ENCODE measurements at places on chromosomes 16 and 17. TPM values are rescaled to one million over a fixed set of nuclear protein-coding genes. Genes with fewer than 3 reads are reported as not detected.

DNA sequence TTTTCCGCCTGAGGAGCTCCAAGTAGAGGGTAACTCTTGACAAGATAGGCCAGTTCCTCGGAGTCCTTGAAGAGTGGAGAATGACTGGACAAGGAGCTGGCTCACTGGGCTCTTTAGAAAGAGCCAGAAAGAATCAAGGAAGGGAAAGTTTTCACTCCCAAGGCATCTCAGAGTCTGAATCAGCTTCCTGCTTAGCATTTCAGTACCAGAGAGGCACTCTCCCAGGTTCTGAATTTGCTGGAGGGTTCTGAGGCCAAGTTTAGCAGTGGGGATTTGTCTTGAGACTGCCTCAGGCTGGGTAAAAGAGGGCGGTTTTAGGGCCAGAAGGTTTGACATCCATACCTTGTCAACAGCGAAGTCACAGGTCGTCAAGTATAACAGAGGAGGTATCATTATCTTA is 25.5 kb downstream of the GP2 start:
- no peak overlapping the region for H3K4me3 ChIP-seq
- H3K36me3 ChIP-seq: no peaks in the 10 kb centered on the region
- no peaks in the 10 kb centered on the region for H3K4me1 ChIP-seq

DNA sequence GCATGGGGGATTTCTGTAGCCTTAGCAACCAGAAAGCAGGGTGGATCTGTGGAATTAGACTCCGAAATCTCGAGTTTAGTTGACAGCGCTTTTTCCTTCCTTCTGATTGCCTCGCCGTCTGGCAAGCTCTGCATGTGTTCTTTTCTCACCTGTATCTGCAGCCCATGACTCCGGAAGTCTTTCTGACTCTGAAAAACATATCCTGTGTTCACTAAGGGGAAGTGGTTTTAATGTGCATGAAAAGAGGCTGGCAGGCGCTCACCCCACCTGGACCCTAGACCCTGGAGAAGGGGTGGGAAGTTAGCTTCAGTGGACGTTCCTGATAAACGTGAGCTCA is 158.5 kb downstream of the RPTOR start:
- H3K27me3 ChIP-seq: no peaks in the 10 kb centered on the region
- peak overlapping the region; percentile 30 for H3K27ac ChIP-seq
- peak; percentile 70 for DNase-seq
- peaks cover 35% of the 10 kb centered on the region for H3K4me1 ChIP-seq
- H3K4me3 ChIP-seq: no peak overlapping the region

The SLC16A6 gene
- total RNA-seq: 5.8 TPM

The ENO3 gene
- 54.5 TPM for total RNA-seq

The DLX3 gene
- total RNA-seq: not detected

GRCh38 chr17:15319452-15320010 is 21.9 kb downstream of the TEKT3 start:
- no peak for DNase-seq
- H3K4me1 ChIP-seq: no peaks in the 10 kb centered on the region
- H3K27ac ChIP-seq: no peak overlapping the region
- H3K27me3 ChIP-seq: no peaks in the 10 kb centered on the region

GRCh38 chr16:2035431-2036199 is 8.9 kb downstream of the NHERF2 start:
- no peaks in the 10 kb centered on the region for H3K4me1 ChIP-seq
- no peaks in the 10 kb centered on the region for H3K27me3 ChIP-seq

The PLXDC1 gene
- 54.9 TPM for total RNA-seq

DNA sequence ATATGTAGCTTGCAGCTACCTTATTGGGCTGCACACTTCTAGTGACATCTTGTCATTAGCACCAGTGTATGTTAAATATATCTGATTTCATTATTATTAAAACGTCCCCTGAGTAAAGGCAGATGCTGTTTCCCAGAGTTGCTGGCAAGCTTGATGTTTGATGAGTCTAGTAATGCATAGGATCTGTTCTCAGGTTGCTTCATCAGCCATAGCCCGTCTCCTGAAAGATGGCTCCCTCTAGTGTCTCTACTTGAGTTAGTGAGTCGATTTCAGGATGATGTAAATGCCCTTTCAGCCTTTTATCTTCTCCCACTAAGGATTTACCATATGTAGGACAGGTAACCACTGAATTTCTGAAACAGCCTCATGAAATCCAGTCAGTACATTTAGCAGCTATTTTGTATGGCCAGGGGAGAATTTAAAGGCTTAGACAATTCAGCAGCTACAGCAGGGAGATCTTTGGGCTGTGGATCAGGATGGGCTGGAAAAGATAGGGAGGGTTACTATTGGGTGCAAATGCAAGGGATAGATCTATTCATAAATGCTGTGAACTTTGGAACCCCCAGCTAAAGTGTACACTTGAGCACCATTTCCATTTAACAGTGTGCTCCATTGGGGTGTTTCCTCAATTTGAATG is 376.3 kb downstream of the CNTNAP4 start:
- no peaks in the 10 kb centered on the region for H3K36me3 ChIP-seq
- no peaks in the 10 kb centered on the region for H3K4me1 ChIP-seq
- H3K4me3 ChIP-seq: no peak overlapping the region
- no peak for DNase-seq
- H3K27me3 ChIP-seq: no peaks in the 10 kb centered on the region
- no peak overlapping the region for H3K27ac ChIP-seq

The MLKL gene
- 52.4 TPM for total RNA-seq

The EPX gene
- not detected for total RNA-seq

DNA sequence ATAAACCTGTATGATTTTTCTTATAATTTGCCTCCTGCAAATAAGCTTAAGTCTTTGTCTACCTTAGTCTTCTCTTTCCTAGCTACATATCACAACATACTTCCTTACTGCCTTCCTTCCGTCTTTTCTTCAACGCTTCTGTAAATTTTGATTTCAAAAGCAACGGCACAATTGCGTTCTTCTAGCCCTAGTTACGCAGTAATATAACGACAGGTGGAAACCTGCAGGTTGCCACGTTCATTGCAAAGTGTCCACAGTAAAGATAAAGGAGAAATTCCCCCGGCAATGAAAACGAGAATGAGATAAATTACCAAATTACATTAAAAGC is 546 bp upstream of the PSMD7 start:
- no peaks in the 10 kb centered on the region for H3K27me3 ChIP-seq
- no peak for DNase-seq
- peak overlapping the region; percentile 86 for H3K4me3 ChIP-seq
- H3K36me3 ChIP-seq: peaks cover 23% of the 10 kb centered on the region
- H3K4me1 ChIP-seq: peaks cover 25% of the 10 kb centered on the region

- no peak overlapping the region for H3K4me3 ChIP-seq
- H3K4me1 ChIP-seq: peaks cover 35% of the 10 kb centered on the region
- no peaks in the 10 kb centered on the region for H3K27me3 ChIP-seq
- H3K27ac ChIP-seq: no peak overlapping the region
- DNase-seq: no peak
Observed at GRCh38 chr17:6753546-6753945, 2.3 kb upstream of the XAF1 start.

GRCh38 chr16:1090620-1091587 is 5.1 kb downstream of the C1QTNF8 start:
- H3K27me3 ChIP-seq: no peaks in the 10 kb centered on the region
- H3K27ac ChIP-seq: no peak overlapping the region
- no peak overlapping the region for H3K4me3 ChIP-seq
- no peaks in the 10 kb centered on the region for H3K4me1 ChIP-seq
- H3K36me3 ChIP-seq: no peaks in the 10 kb centered on the region
- no peak for DNase-seq

The GCGR gene
- total RNA-seq: not detected

DNA sequence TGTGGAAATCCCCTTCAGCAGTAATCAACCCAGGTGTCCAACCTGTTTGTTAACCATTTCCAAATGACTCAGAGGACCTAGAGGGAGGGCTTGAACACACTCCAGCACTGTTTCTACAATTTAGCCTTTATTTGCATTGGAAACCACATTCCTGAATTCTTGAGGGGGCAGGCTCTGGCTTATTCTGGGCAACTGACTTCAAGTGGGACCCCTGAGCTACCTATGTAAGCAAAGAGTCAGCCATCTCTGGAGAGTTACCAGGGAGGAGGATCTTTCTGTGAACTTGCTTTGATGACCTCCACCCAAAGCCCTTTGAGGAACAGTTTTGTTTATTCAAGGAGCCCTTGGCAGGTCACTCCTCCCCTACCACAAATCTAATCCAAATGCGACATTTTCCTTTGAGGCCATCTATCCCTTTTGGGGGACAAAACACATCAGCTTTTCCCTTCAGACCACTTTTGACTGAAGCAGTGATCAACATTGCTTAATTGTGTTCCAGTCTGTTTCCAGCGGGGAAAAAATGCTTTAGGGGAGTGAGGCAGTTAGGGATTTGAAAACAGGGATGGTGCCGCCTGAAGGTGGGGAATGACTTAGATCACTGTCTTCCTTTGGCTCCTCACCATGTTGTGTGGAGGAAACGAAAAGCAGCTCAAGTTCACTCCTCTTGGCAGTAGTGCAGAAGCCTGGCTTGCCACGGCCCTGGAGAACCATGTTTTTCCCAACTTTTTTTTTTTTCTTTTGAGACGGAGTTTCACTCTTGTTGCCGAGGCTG is 46.2 kb downstream of the TUBD1 start:
- no peaks in the 10 kb centered on the region for H3K27me3 ChIP-seq
- H3K4me3 ChIP-seq: no peak overlapping the region
- H3K36me3 ChIP-seq: no peaks in the 10 kb centered on the region
- peak overlapping the region; percentile 60 for H3K27ac ChIP-seq
- peaks cover 19% of the 10 kb centered on the region for H3K4me1 ChIP-seq

- H3K36me3 ChIP-seq: no peaks in the 10 kb centered on the region
- peak overlapping the region; percentile 46 for H3K4me3 ChIP-seq
- no peak for DNase-seq
- no peaks in the 10 kb centered on the region for H3K4me1 ChIP-seq
Observed at GRCh38 chr17:72030067-72030899, 90.5 kb upstream of the SOX9 start.

- H3K36me3 ChIP-seq: no peaks in the 10 kb centered on the region
- H3K27me3 ChIP-seq: no peaks in the 10 kb centered on the region
- peaks cover 81% of the 10 kb centered on the region for H3K4me1 ChIP-seq
Observed at GRCh38 chr16:66519482-66520373, 30.2 kb downstream of the TK2 start.

The MC1R gene
- total RNA-seq: 11.2 TPM

DNA sequence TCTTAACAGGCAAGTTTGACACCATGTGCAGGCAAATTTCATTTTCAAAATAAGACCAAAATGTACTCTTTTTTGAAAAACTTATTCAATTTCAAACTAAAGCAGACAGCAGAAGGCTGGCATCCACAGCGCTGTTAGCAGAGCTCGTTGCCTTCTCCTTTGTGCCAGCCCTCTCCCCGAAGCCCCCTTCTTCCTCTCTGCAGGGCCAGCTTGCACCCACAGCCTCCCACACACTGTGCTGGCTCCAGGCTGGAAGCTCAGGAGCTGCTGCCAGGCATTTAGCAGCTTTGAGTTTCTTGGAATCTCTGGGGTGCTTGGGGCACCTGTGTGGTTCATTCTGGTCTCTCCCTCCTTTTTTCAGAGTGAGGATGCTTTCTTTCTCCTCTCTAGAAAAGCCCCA is 37.7 kb downstream of the GP2 start:
- no peaks in the 10 kb centered on the region for H3K27me3 ChIP-seq
- H3K36me3 ChIP-seq: no peaks in the 10 kb centered on the region
- H3K4me1 ChIP-seq: no peaks in the 10 kb centered on the region
- DNase-seq: no peak

DNA sequence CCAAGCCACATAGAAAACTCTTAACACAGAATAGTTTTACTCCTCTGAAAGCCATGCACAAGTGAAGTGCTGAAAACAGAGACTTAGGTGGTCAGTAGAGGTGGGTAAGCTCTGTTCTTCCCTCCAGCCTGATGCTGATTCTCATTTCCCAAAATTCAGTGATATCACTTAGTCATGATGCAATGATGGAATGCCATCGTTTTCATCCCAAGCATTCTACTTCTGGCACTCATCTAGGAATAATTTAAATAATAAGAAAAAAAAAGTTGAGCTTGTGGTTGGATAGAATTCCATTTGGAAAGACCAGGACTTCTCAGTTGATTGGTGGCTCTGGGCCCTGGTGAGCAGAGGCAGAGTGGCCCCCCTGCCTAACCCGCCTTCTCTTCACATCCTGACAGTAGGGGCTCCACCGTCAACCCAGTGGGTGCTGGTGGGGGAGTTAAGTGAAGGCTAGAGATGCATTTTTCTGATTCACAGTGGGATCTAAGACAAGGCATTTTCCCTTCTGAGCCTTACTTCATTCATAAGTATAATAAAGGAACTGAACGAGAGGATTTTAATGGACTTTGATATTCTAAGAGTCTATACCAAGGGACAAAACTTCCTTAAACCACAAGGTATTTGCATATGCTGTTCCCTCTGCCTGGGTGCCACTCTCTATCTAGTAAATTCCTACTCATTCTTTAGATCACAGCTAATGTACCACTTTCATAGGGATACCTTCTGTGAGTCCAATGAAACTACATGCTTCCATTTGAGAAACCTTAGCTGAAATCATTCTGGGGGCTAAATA is 310.3 kb upstream of the DYNLRB2 start:
- H3K36me3 ChIP-seq: no peaks in the 10 kb centered on the region
- no peaks in the 10 kb centered on the region for H3K27me3 ChIP-seq
- H3K27ac ChIP-seq: no peak overlapping the region
- H3K4me3 ChIP-seq: no peak overlapping the region

DNA sequence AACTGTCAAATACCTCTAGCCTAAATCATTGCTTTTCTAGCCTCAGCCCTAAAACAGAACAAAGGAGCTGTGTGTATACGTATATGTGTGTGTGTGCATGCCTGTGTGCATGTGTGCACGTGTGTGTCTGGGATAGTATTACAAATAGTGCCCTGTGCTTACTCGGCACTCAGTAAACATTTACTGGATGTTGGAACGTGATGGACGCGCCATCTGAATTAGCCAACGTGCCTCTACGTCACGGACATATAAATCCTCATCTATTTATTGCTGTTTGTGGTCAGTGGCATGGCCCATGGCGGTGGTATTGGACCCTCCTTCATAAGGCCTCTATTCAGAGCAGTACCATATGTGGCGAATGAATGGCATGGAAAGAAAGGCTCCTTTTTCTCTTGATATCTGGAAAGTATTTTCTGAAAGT is 37.5 kb downstream of the WWP2 start:
- no peaks in the 10 kb centered on the region for H3K4me1 ChIP-seq
- peaks cover 38% of the 10 kb centered on the region for H3K36me3 ChIP-seq
- no peak overlapping the region for H3K4me3 ChIP-seq
- H3K27ac ChIP-seq: no peak overlapping the region
- DNase-seq: no peak

DNA sequence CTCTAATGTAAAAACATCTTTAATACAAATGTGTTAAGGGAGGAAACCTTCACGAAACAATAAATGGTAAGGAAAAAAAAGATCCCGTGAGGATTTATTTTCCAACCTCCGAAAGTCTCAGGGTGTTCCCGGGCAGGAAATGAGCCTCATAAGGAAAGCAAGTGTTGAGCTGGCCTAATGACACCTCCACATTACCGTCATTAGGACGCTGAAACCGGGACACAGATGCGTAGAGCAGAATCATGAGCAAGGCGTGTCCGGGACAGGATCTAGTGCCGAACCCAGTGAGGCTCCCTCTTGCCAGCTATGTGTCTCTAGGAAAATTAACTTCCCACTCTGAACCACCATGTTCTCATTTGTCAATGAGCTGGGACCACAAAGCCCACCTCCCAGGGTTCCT is 22.7 kb upstream of the CYTH1 start:
- no peaks in the 10 kb centered on the region for H3K27me3 ChIP-seq
- DNase-seq: no peak
- H3K4me1 ChIP-seq: peaks cover 26% of the 10 kb centered on the region
- H3K27ac ChIP-seq: no peak overlapping the region

The HSF5 gene
- 3.1 TPM for total RNA-seq

The HEATR9 gene
- total RNA-seq: 1.9 TPM

GRCh38 chr17:75694536-75694935 is 26.7 kb upstream of the ITGB4 start:
- no peaks in the 10 kb centered on the region for H3K27me3 ChIP-seq
- no peak overlapping the region for H3K4me3 ChIP-seq
- DNase-seq: no peak
- peaks cover 13% of the 10 kb centered on the region for H3K4me1 ChIP-seq
- peaks cover 8% of the 10 kb centered on the region for H3K36me3 ChIP-seq

Measured in naive thymus-derived CD4-positive, alpha-beta T cell (primary cell).